NCI-H2227 treated with DMSO at 0.1 percent for 48 hours (cell line): ENCODE measurements at places on chromosomes 1 and 21.

- no peak for DNase-seq
Measured at GRCh38 chr1:185408700-185409270, 91.7 kb upstream of the IVNS1ABP start.

GRCh38 chr1:178145605-178146004, 51.7 kb downstream of the RASAL2 start:
- DNase-seq = no peak

DNA sequence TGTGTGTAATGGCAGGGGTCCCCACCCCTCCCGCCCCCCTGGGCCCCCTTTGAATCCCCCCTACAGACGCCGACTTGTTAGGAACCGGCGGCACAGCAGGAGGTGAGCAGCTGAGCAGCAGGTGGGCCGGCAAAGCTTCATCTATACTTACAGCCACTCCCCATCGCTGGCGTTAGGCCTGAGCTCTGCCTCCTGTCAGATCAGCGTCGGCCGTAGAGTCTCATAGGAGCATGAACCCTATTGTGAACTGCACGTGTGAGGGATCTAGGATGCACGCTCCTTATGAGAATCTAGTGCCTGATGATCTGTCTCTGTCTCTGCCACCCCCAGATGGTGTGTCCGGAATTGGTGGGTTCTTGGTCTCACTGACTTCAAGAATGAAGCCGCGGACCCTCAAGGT, 14.9 kb upstream of the VPS26C start:
- DNase-seq = no peak

GRCh38 chr1:167683641-167684502, 37.9 kb upstream of the MPZL1 start:
- no peak for DNase-seq
